ENCODE measurements at places on chromosomes 7 and 10. TPM values are rescaled to one million over a fixed set of nuclear protein-coding genes. Genes with fewer than 3 reads are reported as not detected.

LIPM gene
- not detected for total RNA-seq

DNA sequence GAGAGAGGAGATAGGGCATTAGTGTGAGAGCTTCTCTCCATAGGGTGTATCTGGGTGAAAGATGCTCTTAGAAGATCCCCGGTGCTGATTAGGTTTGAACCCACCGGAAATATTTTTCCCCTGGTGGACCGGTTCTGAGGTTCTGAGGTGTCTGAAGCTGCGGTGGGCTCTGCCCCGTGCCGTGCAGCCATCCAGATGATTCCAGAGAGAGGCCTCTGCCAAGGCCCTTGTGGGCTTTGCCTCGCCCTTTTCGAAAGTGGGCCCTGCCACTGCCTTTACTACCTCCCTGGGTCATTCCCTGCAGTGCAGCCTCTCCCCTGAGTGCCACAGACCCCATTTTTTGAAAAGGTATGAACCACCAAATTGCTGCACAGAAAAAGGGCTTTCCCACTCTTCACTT, 2.8 kb downstream of the GIMAP8 start:
- DNase-seq = no peak

DNA sequence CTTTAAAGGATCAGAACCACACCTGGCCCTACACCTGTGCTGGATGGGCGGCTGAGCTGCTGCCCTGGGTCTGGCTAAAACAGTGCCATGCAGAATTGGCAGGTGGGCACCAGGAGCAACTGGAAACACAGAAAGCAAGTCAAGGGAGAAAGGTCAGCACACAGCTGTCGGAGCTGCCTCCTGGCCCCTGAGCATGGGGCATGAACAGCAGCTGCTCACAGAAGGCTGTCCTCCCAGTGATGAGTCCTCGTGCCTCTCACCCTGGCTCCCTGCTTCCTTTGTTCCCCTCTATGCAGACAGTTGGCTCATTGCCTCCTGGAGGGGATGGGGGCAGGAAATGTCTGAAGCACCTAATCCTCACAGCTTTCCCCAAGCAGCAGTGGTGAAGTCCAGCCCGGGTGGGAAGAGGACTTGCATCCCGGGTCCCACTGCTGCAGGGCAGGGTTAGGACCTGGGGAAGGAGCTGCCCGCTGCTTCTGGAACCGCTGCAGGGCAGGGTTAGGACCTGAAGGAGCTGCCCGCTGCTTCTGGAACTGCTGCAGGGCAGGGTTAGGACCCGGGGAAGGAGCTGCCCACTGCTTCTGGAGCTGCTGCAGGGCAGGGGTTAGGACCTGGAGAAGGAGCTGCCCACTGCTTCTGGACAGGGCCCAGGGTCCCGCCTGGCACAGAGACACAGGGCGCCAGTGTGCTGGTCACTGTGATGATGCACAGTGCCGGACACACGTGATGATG, 37.3 kb downstream of the VIPR2 start:
- no peak for DNase-seq

GRCh38 chr10:44020322-44021111, 364.4 kb downstream of the CXCL12 start:
- DNase-seq = peak; percentile 37

GRCh38 chr10:101762736-101763135, 13.2 kb downstream of the FGF8 start:
- DNase-seq = no peak

- no peak for DNase-seq
These were observed 276.3 kb downstream of the GALNT17 start for GRCh38 chr7:71408271-71408670.

DNA sequence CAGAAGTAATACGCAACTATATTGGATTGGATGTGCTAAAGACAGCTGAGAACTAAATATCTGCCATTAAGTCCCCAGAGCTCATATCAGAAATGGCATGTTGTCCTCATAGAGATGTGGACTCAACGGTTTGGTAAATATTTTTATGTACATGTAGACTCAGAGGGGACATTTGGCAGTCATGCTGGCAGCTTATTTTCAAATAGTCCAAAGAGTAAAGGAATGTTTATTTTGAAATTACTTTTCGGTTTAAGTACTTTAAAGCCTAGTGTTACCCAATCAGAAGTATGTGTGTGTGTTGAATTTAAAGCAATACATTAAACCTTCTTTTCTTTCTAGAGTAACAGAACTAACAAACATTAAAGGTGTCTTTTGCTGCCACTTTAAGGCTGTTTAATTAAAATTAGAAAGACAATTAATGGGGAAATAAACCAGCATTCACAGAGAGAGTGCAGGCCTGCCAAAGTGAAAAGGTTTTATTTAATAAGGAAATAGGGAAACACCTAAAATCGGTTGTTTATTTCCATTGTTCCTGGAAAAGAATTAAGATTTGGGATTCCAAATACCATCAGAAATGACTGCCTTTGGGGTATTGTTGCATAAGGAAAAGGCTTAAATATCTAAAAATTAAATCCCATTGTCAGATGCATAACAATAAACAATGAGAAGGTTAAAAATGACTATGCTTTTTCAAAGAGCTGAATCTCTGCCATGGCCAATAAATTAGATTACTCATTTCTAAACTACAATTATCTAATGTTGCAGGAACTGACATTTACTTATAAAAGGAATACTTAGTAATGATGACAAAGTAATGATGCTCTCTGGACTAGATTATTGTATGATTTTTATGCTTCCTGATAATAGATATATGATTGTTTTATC, 113.4 kb upstream of the AHR start:
- DNase-seq = no peak

Measured in vagina (tissue), 2 donors.